Omental fat pad (tissue), 4 donors: ENCODE measurements at places on chromosomes 7 and 10. TPM values are rescaled to one million over a fixed set of nuclear protein-coding genes. Genes with fewer than 3 reads are reported as not detected.

Gene NUTM2E
- total RNA-seq, result not detected

Gene OPN1SW
- not detected for total RNA-seq

Gene FAM25A
- not detected for total RNA-seq

Gene IDI2
- total RNA-seq, result not detected

Gene HECW1
- 0.32 TPM for total RNA-seq

Gene HOXA10
- total RNA-seq, result 1.8 TPM

- DNase-seq, result no peak
These were observed 509.5 kb downstream of the PLXNA4 start for GRCh38 chr7:132066761-132067171.

DNA sequence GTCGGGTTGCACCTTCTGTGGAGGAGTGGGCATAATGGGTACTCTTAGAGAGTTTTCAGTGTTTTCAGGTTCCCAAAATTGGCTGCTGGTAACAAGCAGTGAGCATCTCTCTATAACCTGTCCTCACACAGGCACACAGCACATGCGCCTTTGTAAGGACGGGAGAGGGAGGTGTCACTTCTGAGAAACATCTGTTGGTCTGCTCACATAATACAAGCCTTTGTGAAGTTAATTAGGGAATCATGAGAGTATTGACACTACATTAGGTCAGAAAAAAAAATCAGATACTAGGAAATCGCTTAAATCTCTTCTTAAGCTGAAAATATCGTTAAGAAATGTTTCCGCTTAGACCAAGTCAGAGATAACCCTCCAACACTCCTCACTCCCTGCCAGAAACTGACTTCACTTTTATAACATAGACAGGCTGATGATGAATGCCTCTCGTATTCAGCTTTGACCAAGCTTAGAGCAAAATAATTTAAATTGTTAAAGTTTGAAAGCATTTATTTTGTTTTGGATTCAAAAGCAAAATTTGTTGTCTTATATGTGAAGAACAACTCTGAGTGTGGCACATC is 769.7 kb downstream of the TNS3 start:
- no peak for DNase-seq

- DNase-seq, result no peak
These were observed 33.3 kb downstream of the GET4 start for GRCh38 chr7:909358-910329.

DNA sequence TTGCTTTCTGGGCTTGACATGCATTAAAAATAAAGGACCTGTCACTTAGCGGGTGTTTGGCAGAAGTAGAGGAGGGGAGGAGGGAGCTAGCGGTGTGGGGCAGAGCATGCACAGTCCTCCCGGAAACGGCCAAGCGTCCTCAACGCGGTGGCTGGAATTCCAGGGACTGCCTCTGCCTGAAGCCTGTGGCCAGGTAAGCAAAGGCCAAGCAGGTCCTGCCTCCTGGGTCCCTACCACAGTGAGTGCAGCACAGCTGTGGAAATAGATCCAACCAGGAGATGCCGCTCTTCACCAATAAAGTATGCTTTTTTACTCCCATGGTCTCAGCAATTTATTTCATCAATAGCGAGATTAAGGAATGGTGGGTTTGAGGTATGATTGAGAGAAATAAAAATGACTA is 323.4 kb downstream of the WDR37 start:
- DNase-seq, result no peak

DNA sequence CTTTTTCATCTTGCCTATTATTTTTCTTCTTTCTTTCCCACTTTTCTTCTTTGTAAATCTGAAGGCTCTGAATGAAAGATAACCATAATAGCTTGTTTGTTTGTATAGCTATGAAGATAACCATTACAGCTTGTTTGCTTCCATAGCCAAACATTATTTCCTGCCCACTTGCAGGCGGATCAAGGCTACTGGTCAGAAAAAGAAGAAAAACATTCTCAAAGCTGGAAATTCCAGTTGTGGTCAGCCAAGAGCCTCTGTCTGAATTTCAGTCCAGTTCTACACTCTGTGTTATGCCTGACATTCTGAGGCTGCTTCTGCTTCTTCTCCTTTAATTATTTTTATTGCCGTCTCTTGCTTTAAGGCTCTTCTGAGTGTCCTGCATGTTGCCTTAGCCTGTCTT is 48.9 kb downstream of the TMEM178B start:
- DNase-seq, result no peak

DNA sequence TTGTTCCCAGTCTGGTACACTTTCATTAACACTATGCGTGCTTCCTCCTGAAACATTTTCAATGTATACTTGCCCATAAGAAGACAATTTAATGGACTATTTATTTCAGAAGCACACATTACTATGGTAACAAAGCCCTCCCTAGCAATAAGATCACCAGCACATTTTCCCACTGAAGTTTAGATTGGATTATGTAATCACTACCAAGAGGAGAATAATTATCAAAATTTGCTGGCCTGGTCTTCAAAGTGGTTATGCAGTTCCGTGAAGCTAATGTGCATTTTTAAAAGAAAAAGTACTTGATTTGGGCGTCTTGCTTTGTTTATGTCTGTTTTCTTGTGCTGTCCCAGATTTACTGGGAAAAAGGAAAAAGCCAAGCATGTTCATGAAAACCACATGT is 61.9 kb downstream of the AP3M1 start:
- no peak for DNase-seq

DNA sequence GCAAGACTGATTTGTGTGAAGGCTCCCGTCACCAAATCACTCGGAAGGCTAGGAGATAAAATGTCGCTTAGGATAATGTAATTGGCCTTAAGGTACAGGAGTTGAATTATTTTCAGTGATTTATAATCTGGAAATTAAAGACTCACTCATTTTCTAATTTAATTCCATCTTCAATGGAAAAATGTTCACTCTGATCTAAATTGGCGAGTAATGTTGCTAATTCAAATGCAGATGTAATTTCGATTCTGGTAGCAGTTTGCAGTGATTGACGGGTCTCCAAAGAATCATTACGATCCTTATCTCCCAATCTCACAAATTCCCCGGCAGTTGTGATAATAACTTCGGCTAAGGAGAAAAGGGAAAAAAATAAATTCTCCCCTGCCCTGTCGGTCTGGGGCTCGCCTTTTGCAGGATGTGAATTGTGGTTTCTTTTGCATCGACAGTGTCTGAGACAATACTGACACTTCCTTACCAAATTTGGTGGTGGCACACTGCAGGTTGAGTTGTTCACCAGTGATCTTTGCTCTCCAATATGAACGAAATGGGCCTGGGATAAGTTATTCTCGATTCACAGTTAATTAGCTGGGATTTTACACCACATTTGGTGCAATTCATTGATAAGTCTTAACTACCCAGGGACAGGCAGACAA is 215.1 kb upstream of the GPR26 start:
- DNase-seq, result no peak

DNA sequence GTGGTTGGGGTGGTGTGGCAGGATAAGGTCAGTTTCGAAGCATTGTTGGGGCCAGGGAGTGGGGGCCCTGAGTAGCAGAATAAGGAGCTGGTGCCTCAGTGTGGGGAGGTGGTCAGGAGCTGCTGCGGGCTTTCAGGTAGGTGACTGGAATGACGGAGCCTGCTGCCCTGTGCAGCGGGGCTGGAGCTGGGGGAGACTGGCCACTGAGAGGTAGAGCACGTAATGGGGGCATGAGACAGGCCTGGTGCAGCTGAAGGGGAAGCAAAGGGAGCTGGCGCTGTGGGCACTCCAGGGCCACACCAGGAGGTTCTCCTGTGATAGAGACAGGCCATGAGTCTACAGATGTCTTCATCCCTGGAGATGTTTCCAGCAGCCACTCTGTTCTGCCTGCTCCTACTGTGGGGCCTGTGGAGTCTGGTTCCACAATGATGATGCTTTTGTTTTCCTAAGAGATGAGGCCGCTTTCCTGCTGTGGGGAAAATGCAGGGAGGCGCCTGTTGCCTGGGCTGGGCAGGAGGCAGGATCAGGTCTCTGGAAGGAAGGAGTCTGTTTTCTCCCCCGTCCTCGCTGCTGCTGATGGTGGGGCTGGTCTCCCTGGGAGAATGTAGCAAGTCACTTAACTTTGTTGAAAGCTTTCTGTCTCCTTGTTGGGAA is 31.1 kb downstream of the NUB1 start:
- no peak for DNase-seq

DNA sequence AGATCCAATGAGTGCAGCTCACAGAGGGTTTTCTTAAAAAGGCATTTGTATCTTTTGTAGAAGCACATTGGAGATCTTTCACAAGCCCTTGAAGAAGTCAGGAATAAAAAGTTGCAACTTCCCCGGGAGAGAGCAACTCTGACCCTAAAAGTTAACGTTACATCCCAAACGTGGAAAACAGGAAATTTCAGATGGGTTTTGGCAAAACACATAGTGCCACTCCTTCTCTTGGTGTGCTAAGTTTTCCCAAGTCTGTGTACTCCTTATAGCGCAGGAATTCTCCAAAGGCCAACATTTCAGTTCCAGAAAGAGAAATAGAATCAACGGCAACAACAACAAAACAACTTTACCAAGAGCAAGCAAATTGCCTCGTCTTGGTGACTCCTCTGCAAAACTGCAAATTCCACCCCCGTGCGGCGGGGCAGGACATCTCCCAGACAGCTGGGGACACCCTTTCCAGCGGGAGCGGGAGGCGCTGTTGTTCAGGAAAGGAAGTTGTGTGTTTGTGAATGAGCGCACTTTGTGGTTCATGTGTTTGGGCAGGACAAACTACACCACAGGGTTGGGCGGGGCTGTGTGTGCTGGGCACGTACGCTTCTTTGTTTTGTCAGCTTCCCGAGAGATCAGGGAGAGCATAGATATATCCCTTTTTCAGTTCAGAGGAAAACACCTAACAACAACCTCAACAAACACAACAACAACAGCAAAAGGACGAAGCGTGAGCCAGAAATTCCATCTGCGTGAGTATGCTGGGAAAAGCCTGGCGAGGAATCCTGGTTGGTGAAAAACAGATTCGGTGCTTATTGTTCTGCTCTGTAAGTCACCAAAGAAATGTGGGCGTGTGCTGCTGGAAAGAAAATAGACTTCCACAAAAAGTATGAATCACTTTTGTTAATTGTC is 294.7 kb upstream of the PITRM1 start:
- no peak for DNase-seq
